ENCODE measurements at places on chromosomes 2 and 18. TPM values are rescaled to one million over a fixed set of nuclear protein-coding genes. Genes with fewer than 3 reads are reported as not detected.

Gene SCN9A
- 0.07 TPM for polyA plus RNA-seq

Gene HS1BP3
- polyA plus RNA-seq = 21.8 TPM

Gene MTERF4
- 15.9 TPM for polyA plus RNA-seq

Gene CYTIP
- polyA plus RNA-seq = not detected

Gene HOXD9
- 0.21 TPM for polyA plus RNA-seq

Gene MARCHF4
- polyA plus RNA-seq = 14.9 TPM

Gene L3MBTL4
- 0.26 TPM for polyA plus RNA-seq

Gene MYL1
- polyA plus RNA-seq = not detected
